Stimulated activated CD4-positive, alpha-beta T cell treated with anti-CD3 and anti-CD28 coated beads, TNF-alpha, amount 100 ng/mL, for 1 hour (primary cell): ENCODE measurements at places on chromosomes 16 and 17.

DNA sequence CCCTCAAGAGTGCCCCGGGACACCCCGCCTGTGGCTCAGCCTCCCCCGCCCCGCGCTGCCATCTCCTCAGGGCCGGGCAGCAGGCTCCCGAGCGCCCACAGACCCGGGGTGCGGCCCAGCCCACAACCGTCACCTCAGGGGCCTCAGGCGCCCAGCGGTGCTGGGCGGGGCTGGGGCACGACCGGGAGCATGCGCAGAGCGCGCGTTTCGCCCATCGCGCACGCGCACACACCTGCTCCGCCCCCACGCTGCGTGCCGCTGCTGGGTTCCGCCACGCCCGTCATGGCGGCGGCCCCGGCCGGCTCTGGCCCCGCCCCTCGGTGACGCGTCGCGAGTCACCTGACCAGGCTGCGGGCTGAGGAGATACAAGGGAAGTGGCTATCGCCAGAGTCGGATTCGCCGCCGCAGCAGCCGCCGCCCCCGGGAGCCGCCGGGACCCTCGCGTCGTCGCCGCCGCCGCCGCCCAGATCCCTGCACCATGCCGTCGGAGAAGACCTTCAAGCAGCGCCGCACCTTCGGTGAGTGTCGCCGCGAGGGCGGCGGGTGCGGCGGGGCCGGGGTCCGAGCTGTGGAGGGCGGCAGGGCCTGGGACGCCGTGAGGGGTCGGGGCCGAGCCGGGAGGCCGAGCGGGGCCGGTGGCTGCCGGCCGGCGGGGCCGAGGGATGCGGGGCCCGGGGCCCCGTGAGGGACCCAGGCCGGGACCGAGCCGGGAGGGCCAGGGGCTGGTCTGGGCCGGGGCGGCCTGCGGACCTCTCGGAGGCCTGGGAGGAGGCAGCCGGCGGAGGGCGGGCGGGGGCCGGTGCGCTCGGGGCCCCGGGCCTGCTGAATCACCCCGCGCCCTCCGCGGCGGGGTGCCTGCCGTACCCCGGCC lies at the start of gene MAP1LC3B:
MAP1LC3B (plus strand) TSS at position 387 of the 871 bp plus-strand sequence; CDS start at position 479, 92 bp downstream.
- DNase-seq = peak; percentile 99

DNA sequence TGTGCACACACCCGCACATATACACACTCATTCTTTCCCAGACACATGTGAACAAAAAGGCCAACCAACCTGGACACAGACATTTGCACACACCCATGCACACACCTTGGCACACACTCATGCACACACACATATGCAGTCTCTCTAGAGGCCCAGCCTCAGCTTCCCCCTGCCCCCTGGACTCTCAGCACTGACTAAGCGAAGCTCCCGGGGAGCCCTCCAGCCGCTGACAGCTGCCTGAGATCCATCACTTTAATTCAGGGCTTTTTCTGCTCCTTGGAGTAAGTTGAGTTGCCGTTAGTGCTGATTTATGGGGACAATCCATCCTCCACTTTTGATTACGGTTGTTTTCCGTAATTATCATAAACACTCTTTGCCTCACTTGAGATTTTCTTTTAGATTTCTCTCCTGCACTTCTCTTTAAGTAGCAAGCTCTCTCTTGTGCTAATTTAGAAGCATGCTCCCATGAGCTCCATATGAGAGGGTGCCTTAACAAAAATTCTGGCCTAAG lies 158.6 kb upstream of the CDC42EP4 start:
- DNase-seq = no peak

DNA sequence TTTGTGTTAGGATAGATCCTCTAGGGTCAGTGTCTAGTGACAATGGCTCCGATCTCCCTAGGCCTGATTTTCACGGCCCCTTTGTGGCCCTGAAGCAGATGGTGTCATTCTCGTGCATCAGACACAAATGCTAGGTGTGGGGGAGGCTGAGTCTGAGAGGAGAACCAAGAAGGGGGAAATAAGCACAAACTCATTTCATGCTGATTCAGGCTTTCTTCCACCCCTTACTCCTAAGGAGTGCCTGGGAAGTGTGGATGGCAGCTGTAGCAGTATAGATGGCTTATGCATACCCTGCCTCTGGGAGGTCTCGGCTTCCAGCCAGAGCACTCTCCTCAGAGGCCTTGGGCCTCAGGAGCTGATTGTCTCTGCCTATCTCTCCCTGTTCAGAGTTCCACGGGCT lies 1.8 kb upstream of the WNK4 start:
- no peak for DNase-seq

GRCh38 chr17:5511401-5512225 lies 25.2 kb downstream of the MIS12 start:
- no peak for DNase-seq

GRCh38 chr16:51877686-51878085 lies 669.3 kb downstream of the TOX3 start:
- DNase-seq = no peak

- no peak for DNase-seq
Measured at GRCh38 chr17:17849845-17850373, 13.1 kb upstream of the SREBF1 start.

DNA sequence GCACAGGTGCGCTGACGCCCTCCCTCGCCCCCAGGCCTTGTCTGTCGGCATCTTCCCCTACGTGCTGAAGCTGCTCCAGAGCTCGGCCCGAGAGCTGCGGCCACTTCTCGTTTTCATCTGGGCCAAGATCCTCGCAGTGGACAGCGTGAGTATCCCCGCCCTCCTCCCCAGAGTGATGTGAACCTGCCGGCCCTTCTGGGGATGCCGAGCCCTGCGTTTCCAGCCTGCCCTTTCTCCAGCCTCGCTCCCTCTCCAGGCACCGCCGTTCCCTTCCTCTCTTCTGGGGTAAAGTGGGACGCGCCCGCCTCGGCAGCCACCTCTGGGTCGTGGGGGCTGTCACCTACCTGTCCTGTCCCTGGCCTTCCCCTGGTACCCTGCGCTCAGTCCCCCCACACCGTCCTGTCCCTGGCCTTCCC lies 133.9 kb upstream of the CHMP6 start:
- no peak for DNase-seq

DNA sequence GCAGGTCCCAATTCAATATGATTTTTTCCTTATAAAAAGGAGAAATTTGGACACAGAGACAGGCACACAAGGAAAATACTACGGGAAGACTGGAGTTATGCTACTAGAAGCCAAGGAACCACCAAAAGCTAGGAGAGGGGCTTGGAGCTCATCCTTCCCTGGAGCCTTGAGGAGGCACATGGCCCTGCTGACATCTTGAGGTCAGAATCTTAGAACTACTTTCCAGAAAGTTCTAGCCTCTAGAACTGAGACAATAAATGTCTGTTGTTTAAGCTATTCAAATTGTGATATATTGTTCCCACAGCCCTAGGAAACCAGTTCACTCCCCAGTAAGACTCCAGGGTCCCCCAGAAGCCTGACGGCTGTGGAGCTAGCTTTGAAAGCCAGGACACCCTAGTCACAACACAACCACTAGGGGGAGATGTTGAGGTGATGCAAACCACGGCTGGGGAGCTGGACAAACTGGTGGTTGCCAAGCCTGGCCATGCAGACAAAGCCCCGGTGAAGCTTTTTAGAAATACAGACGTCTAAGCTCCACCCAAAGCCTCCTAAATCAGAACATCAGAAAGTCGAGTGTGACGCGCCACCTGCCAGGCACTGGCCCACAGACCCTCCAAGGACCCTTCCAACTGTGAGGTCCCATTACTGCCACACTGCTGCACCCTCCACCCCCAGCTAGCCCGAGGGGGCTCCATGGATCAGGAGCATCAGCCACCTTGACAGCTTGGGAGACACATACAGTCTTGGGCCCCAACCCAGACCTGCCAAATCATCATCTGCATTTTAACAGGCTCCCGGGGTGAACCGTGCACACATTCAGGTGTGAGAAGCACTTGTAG lies 106.4 kb downstream of the SLC39A11 start:
- no peak for DNase-seq

GRCh38 chr17:12655936-12656335 lies 9.8 kb upstream of the MYOCD start:
- no peak for DNase-seq
